ENCODE measurements at places on chromosomes 7 and 10. TPM values are rescaled to one million over a fixed set of nuclear protein-coding genes. Genes with fewer than 3 reads are reported as not detected.

Gene DPYSL4
- 0.67 TPM for polyA plus RNA-seq

Gene NUTM2B
- polyA plus RNA-seq = 0.39 TPM

Gene TBRG4
- polyA plus RNA-seq = 45.6 TPM

Gene CAMK1D
- 9.7 TPM for polyA plus RNA-seq

Gene ENKUR
- polyA plus RNA-seq = 0.16 TPM

Gene CCL26
- 0.23 TPM for polyA plus RNA-seq

Gene CNPY1
- not detected for polyA plus RNA-seq

Gene EGR2
- polyA plus RNA-seq = 10.4 TPM

Gene UCMA
- polyA plus RNA-seq = not detected

Gene C10orf143
- 2.6 TPM for polyA plus RNA-seq

Gene POLR2J2
- polyA plus RNA-seq = 1.6 TPM

Gene GPC2
- polyA plus RNA-seq = 0.31 TPM

Gene CACNB2
- polyA plus RNA-seq = 3.4 TPM

Gene OPALIN
- polyA plus RNA-seq = not detected

Gene NUTM2A
- polyA plus RNA-seq = 1.3 TPM

Gene C10orf120
- not detected for polyA plus RNA-seq

Gene SPDYE2
- 0.03 TPM for polyA plus RNA-seq

Gene KIAA1549
- 5.4 TPM for polyA plus RNA-seq

Gene ZNF485
- polyA plus RNA-seq = 1.8 TPM

Gene GHRHR
- not detected for polyA plus RNA-seq

Gene FOXP2
- polyA plus RNA-seq = 3.0 TPM

Gene TYW1B
- 2.5 TPM for polyA plus RNA-seq

Gene NOC3L
- polyA plus RNA-seq = 3.3 TPM

Gene CALML3
- 0.36 TPM for polyA plus RNA-seq

Gene NME8
- polyA plus RNA-seq = 0.31 TPM

Gene MUC12
- 0.70 TPM for polyA plus RNA-seq

Gene SPDYE5
- not detected for polyA plus RNA-seq

Gene BMS1
- polyA plus RNA-seq = 9.8 TPM

Gene UTF1
- not detected for polyA plus RNA-seq

Gene CDNF
- 2.1 TPM for polyA plus RNA-seq

Gene KLLN
- 0.20 TPM for polyA plus RNA-seq

Gene NKX1-2
- polyA plus RNA-seq = not detected

Gene BBS9
- 2.7 TPM for polyA plus RNA-seq

Gene PLAU
- polyA plus RNA-seq = 3.6 TPM

Gene KCP
- polyA plus RNA-seq = 1.5 TPM

Gene SLC16A12
- polyA plus RNA-seq = 0.56 TPM

Gene TNKS2
- polyA plus RNA-seq = 9.4 TPM

Gene NEBL
- polyA plus RNA-seq = 1.2 TPM

Gene CRPPA
- 0.67 TPM for polyA plus RNA-seq

Gene GIMAP4
- 9.4 TPM for polyA plus RNA-seq

Gene FOXI2
- polyA plus RNA-seq = not detected

Gene MRC1
- polyA plus RNA-seq = 32.8 TPM

Gene AKR1C8
- polyA plus RNA-seq = 0.14 TPM

Gene DNAH11
- 0.10 TPM for polyA plus RNA-seq

Gene NUTM2E
- not detected for polyA plus RNA-seq

Gene PAPOLB
- polyA plus RNA-seq = not detected

Gene CSGALNACT2
- 12.2 TPM for polyA plus RNA-seq

Gene NPSR1
- not detected for polyA plus RNA-seq

Gene RHOBTB1
- polyA plus RNA-seq = 8.2 TPM

Gene PPP3CB
- polyA plus RNA-seq = 25.8 TPM

Gene KCNK18
- not detected for polyA plus RNA-seq

Gene AKR1C2
- polyA plus RNA-seq = 80.9 TPM

Gene GPRIN2
- polyA plus RNA-seq = 2.3 TPM

Gene C10orf67
- polyA plus RNA-seq = 0.45 TPM

Measured in adipose tissue (tissue), 3 donors.